ENCODE measurements at places on chromosomes 6 and 20.
A peak's percentile ranks its signal among the peaks of the same experiment; 100 is the strongest.

DNA sequence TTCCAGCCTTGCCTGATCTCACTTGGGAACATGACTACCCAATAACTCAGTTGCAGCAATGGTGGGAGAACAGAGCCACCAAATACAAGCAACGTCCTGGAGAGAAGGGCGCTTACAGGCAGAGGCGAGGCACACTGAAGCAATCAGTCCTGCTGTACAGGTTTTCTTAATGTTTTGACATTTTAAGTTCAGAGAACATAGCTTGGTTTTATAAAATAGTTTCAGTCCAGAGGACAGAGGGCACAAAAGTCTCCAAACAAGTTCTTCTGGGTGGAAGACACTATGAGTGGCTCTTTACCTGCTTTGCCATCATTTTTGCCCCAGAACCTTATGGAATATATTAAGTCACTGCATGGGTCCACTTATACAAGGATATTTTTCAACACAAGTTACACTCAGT is 103.4 kb upstream of the KCNG1 start:
- no peak for DNase-seq

DNA sequence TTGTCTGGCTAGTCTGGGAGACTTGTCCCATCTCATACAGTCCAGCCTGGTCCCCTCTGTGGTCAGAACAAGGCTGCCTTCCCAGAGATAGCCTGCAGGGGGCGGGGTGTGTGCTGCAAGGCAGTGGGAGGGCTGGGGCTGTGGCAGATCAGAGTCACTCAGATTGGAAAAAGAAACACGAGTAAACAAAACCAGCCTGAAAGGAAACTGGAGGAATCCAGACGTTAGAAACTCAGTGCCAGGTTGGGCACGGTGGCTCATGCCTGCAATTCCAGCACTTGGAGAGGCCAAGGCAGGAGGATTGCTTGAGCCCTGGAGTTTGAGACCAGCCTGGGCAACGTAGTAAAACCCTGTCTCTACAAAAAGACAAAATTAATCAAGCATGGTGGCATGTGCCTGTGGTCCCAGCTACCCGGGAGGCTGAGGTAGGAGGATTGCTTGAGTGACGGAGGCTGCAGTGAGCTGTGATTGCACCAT is 20.2 kb downstream of the LEMD2 start:
- peak; percentile 95 for DNase-seq

- no peak for DNase-seq
Observed at GRCh38 chr6:45480752-45481415, 103.2 kb upstream of the SUPT3H start.

- DNase-seq = no peak
Observed at GRCh38 chr6:118843685-118844390, 50.1 kb upstream of the ASF1A start.

DNA sequence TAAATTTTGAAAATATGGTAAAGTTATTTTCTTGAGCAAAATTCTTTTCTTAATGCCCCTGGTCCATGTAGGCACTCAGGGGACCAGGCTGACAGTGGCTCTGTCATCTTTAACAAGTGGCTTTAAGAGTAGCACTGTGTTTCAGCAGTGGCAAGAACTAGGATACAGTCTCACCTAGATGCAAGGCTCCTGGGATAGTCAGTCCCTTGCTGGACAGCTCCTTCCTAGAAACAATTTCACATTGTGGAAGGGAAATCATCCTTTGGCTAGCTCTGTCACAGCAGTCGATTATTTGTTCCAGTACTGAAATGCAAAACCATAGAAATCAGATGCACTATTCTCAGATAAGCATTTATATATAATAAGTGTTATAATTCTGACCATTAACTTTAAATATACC is 175.4 kb upstream of the KCNQ5 start:
- DNase-seq = no peak

DNA sequence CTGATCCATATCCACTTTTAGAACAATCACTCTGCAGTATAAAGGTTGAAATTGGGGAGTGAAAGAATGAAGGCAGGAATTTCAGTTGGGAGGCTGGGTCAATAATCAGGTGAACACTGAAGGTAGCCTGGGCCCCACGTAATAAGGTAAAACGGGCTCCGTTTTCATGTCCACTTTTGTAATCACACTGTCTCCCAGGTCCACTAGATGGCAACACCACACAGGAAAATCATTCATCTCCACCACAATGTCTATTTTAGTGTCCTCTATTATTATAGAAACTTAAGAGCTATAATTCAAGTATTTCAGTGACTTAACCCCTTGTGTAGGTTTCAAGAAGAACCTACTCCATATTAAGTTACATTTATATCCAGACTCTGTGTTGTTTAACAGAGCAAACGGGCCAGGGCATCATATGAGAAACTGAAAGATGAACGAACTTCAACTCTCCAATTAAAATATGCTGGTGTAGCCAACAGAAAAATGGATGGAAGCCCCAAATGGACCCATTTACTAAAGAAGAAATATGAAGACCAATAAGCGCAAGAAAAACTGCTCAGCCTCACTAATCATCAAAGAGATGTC is 45.9 kb upstream of the MC3R start:
- DNase-seq = no peak

All from glutamatergic neuron (in vitro differentiated cells).